ENCODE measurements at places on chromosomes 11 and 22.

- no peak for DNase-seq
Observed at GRCh38 chr11:122663764-122664163, 8.2 kb downstream of the UBASH3B start.

DNA sequence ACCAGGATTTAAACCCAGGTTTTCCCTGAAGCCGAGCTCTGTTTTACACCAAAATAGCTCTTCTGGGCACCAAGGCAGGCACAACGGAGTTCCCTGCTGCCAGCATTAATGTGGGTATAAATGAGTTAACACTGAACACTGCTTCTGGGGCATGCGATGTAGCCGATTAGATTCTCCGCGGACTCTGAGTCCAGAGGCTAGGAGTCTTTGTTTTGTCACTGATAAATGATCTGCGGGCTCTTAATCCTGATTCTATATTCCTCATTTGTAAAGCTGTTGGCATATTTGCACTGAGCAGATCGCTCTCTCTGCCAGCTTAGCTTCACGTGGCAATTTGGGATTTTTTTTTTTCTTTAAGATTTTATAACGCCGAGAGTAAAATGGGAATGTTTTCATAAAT lies 16.8 kb upstream of the LDLRAD3 start:
- DNase-seq: no peak

GRCh38 chr11:1891831-1892115 lies at the start of gene PRR33:
Gene PRR33, minus strand, starts transcription at chr11:1891895. Its CDS starts 1,311 bp downstream, at chr11:1890584.
- no peak for DNase-seq

DNA sequence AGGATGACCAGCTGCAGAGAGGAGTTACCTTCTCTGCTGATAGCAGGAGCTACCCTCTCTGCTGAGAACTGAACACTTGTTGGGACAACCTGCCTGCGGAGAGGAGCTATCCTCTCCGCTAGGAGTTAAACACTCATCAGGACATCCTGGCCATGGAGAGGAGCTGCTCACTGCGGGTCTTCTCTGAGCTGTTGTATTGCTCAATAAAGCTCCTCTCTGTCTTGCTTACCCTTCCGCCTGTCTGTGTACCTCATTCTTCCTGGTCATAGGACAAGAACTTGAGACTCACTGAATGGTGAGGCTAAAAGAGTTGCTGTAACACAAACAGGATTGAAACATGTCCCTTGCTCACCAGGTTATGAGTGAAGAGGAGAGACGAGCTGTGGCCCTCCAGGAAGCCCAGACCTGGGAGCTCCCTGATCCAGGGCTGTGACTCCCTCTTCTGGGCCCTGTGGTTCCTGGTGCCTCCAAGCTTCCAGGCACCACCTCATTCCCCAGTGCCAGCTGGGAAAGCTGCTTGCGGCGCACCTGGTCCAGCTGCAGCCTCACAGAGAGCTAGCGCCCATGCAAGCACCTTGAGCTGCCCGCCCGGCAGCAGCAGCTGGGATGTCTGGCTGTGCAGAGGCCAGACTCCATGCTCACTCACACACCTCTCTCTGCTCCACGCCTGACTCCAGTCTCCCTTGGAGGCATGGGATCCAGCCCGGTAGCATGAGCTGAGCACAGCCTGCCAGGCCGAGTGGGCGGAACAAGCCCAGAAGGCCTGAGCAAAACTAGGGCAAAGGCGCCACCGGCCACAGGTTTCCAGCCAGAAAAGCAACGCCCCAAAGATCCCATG lies 50.5 kb downstream of the RAB30 start:
- DNase-seq: no peak

- DNase-seq: no peak
Observed at GRCh38 chr11:11533751-11534150, 88.1 kb downstream of the GALNT18 start.

- DNase-seq: no peak
Observed at GRCh38 chr11:78025378-78025777, 2.3 kb upstream of the KCTD14 start.

DNA sequence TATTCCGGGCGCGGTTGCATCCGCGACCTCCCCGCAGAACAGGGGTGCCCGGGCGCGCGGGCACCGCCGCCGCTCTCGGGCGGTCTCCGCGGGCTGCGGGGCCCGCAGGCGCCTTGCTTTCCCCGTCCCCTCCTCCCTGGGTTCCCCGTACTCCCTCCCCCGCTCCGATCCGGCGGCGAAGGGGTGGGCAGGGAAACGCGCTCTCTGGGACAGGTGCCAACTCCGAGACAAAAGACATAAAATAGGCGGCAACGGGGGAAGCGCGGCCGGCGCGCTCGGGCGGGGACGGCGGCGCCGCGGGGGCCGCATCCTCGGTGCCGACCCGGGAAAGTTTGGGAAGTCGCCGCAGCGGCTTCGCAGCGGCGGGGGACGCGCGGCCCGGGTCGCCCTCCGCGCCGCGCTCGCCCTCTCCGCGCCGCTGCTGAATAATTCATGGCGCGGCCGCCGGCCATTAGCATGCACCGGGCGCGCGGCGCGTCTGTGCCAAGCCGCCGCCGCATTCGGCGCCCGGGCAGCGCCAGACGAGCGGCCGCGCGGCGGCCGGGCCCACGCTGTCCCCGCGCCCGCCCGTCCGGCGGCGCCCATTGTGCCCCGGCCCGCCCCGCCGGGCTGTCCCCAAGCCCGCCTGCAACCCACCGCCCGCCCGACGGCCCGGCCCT lies 78.7 kb upstream of the PPARA start:
- peak; percentile 54 for DNase-seq

DNA sequence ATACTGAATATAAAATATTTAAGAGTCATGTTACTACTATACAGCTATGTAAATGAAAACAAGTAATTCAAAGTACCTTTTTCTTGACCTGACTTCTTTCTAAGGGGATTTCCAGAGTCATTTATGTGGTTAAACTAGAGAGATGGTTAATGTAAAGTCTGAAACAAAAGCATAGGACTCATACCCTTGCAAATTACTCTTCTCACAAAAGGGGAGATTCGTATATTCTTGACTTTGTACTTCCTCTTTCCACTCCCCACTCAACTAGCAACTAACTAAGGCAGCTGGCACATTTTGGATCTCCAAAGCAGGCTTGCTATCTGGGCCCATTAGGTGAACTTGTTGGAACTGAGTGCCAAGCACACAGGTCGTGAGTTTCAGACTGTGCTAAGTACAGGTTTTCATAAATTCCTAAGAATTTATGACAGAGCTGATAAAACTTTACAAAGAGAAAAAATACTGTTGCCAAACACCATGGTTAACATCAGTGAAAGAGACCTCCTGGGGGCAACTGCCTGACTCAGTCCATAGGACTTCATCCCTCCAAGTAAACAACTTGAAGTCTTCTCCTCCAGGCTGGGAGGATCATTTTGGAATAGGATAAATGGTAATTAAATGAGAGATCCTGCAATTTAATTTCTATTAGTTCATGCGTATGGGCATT lies 77.0 kb upstream of the DDI1 start:
- peak; percentile 1 for DNase-seq

GRCh38 chr22:48901324-48901723 lies 926.3 kb downstream of the BRD1 start:
- DNase-seq: no peak

- DNase-seq: no peak
Observed at GRCh38 chr11:89608234-89608966, 101.7 kb upstream of the TRIM77 start.

- DNase-seq: no peak
Observed at GRCh38 chr11:36270701-36271100, 18.5 kb downstream of the COMMD9 start.

DNA sequence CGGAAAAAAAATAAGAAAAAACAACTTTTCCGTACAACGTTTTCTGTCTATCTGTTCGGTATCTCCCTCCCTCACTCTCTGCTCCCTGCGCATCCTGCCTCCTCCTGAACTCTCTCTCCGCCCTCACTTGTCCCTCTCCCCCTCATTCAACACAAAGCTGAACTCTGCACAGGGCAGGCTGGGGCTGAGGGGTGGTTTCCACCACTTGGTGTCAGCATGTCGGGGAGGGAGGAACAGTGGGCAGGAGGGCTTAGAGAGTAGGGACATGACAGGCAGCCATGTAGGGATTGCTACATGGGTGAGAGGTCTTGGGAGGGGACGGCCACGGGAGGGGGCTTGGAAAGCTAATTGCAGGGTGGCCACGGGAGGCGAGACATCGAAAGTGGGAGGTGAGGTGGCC lies 17.6 kb downstream of the SLC22A12 start:
- DNase-seq: no peak

DNA sequence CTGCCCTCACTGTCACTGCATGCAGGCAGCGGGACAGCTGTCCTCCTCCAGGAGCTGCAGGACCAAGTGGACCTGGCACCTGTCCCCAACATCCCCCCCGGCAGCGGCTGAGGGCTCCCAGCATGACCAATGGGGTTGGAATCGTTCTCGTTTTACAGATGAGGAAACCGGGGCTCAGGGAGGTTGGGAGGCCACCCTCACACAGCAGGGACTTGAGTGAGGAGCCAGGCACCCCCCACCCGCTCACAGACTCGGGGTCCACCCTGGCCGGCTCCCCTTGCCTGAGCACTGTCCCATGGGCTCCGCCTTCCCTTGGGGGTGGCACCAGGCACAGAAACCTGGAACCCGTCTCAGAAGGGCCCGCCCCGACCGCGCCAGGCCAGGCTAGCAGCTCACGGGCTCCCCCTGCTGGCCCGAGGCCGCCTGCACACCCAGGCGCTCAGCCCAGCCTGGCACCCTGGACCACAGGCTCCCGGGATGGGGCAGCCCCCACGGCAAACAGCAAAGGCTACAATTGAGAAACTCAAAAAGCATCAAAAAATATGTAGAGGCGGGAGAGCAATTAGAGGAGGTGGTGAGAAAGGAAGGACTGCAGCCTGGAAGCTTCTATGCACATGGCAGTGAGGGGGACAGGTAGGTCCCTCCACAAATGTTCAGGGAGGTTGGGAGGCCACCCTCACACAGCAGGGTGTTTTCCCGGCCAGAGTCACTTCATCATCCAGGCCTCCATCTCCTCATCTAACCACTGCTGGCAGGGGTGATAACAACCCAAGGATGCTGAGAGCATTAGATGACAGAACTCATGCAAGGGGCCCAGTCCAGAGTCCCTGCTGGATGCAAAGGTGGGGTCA lies 12.8 kb downstream of the MACROD1 start:
- peak; percentile 71 for DNase-seq

DNA sequence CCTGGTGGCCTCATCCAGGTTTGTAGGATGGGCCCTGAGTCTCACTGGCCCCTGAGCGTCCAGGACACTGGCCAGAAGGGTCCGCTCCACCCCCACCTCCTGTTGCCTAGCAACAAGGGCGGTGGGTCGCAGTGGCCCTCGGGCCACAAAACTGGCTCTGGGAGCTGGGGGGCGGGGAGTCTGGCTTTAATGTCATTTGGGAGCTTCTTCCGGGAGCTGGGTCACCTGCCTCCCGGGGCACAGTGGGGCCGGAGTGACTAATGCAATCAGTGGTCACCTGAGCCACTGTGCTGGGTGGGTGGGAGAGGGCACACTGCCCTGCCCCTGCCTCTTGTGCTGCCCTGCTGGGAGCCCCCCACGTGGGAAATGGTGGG lies 2.6 kb downstream of the TH start:
- DNase-seq: no peak

- no peak for DNase-seq
Observed at GRCh38 chr11:134334796-134335571, 3.2 kb downstream of the GLB1L2 start.

- no peak for DNase-seq
Observed at GRCh38 chr11:128484172-128484571, 103.2 kb downstream of the ETS1 start.

- no peak for DNase-seq
Observed at GRCh38 chr11:61273178-61274078, 21.7 kb downstream of the VWCE start.

DNA sequence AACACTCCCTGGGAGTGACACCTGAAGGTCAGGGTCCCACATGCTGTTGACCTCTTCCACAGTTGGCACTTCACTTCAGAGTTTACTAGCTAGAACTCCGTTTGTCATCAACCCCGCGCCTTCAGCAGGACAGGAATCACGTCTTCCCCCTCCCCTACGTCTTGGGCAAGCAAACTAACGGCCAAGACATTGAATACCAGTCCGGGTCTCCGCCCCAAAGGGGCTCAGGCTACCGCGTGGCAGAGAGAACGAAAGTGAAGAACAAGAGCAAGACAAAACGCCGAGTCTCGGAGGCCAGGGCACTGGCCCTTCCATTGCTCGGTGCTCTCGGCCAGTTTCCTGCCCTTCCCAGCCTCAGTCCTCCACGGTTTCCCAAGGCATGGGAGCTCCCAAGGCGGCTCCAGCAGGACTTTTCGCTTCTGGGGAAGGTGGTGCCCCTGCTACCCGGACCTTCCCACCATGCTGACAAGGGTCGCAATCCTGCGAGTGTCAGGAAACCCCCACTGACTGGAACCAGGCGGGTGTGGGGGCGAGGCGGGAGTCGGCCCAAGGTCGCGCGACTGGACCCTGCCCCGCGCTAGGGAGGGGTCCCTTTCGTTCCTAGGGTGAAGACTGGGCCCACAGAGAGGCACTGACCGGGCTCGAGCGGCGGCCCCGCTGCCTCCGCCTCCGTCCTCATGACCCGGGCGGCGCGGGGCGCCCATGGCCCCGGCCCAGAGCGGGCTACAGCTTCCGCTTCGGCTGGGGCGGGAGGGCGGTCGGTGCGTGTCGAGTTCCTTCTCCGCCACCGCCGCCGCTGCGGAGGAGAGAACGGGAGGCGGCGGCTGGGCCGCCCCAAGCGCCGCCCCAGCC lies at the start of gene GUCD1:
GUCD1 (minus strand) TSS at position 826 of the 852 bp plus-strand sequence; CDS start at position 679, 147 bp downstream.
- peak; percentile 35 for DNase-seq

GRCh38 chr22:48654492-48654891 lies 1173.2 kb downstream of the BRD1 start:
- no peak for DNase-seq

DNA sequence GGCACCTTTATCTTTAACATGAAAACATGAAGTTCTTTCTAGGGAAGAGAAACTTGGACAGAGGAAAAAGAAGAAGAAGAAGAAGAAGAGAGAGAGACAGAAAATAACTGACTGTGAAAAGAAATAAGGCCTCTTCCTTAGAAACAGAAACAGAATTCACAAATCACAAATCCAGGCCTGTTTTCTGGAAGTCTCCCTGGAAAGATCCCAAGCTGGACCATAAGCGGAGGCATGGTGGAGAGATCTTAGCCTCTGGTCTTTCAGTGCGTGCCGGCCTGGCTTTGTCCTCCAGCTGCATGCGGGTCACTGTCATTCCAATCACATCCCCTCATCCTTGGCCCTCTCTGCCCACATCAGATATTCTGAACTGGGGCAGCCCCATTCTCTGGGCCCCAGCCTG lies 6.9 kb downstream of the FXYD6 start:
- DNase-seq: no peak

DNA sequence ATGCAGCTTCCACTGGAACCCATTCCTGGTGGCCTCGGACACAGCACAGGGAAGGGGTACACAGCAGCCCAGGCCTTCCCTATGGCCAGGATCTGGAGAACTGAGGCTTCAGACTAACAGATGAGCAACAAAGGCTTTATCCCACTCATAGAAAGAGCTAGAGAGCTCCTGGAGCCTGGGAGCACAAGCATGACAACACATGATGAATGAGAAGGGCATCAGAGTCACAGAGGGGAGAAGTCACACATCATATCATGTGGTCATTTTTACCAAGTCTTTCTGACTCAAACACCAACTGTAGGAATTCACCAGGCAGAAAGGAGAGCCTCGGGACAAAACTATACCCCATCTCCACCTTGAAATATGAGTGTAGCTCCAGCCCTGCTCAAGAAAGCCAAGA lies 43.2 kb downstream of the NRXN2 start:
- DNase-seq: no peak

Measured in activated CD4-positive, alpha-beta T cell treated with anti-CD3 and anti-CD28 coated beads, Interleukin-2, amount 50 U/mL, for 16 hours (primary cell).